ENCODE measurements at places on chromosomes 4 and X. TPM values are rescaled to one million over a fixed set of nuclear protein-coding genes. Genes with fewer than 3 reads are reported as not detected.

Gene MAGEB1
- not detected for total RNA-seq

Gene ADRA2C
- 5.5 TPM for total RNA-seq

Gene NPY5R
- total RNA-seq: 7.2 TPM

Gene SPANXN4
- total RNA-seq: not detected

Gene RTL5
- total RNA-seq: 4.1 TPM

Gene DGAT2L6
- total RNA-seq: not detected

Gene SATL1
- not detected for total RNA-seq

Gene SERTM2
- not detected for total RNA-seq

Gene ALAS2
- total RNA-seq: not detected

Gene HPGD
- total RNA-seq: 142 TPM

Gene ATOH1
- not detected for total RNA-seq

Gene KLF8
- total RNA-seq: 25.8 TPM

Gene TEX13B
- total RNA-seq: not detected

Gene ATXN3L
- total RNA-seq: not detected

Gene SYTL5
- 0.33 TPM for total RNA-seq

Gene SLC26A1
- 0.57 TPM for total RNA-seq

Gene DACH2
- 0.49 TPM for total RNA-seq

Gene KLKB1
- 0.66 TPM for total RNA-seq

Gene SLC16A2
- total RNA-seq: 5.3 TPM

Gene PRKX
- total RNA-seq: 15.8 TPM

Gene RENBP
- total RNA-seq: 43.4 TPM

Gene HELT
- total RNA-seq: not detected

Gene IL21
- not detected for total RNA-seq

Gene PRAF2
- total RNA-seq: 10.2 TPM

Gene PABPC1L2A
- total RNA-seq: not detected

Gene TBC1D14
- total RNA-seq: 43.7 TPM

Gene FGFBP1
- total RNA-seq: not detected

Gene OTC
- total RNA-seq: not detected

Gene ABCG2
- 12.4 TPM for total RNA-seq

Gene LONRF3
- total RNA-seq: 10.8 TPM

Gene FMR1NB
- not detected for total RNA-seq

Gene SAGE1
- not detected for total RNA-seq

Gene TRPC5OS
- not detected for total RNA-seq

Gene GSTCD
- total RNA-seq: 10.9 TPM

Gene EREG
- 2.9 TPM for total RNA-seq

Gene SGCB
- total RNA-seq: 79.5 TPM

Gene REPS2
- total RNA-seq: 6.3 TPM

Gene PABPC4L
- total RNA-seq: 2.8 TPM

Gene GALNTL6
- total RNA-seq: not detected

Gene NUDT11
- 0.82 TPM for total RNA-seq

Gene FOXR2
- not detected for total RNA-seq

Gene ZNF711
- total RNA-seq: 0.57 TPM

Gene ATP1B4
- not detected for total RNA-seq

Gene PPP1R2C
- total RNA-seq: not detected

Gene P2RY4
- total RNA-seq: not detected

Gene CYLC1
- not detected for total RNA-seq

Gene UBA6
- total RNA-seq: 24.4 TPM

Gene LRIT3
- 0.22 TPM for total RNA-seq

Gene WDR17
- 1.3 TPM for total RNA-seq

Gene ADH4
- total RNA-seq: 0.49 TPM

Gene TXK
- total RNA-seq: 3.1 TPM

Gene SPANXB1
- not detected for total RNA-seq

Gene L1CAM
- total RNA-seq: 1.5 TPM

Gene SAT1
- total RNA-seq: 1,027 TPM

Gene TMPRSS11D
- total RNA-seq: not detected

Gene ANOS1
- total RNA-seq: 15.3 TPM
